Ovary (tissue), 10 donors: ENCODE measurements at places on chromosomes 2 and 18. TPM values are rescaled to one million over a fixed set of nuclear protein-coding genes. Genes with fewer than 3 reads are reported as not detected.
A peak's percentile ranks its signal among the peaks of the same experiment; 100 is the strongest.

DNA sequence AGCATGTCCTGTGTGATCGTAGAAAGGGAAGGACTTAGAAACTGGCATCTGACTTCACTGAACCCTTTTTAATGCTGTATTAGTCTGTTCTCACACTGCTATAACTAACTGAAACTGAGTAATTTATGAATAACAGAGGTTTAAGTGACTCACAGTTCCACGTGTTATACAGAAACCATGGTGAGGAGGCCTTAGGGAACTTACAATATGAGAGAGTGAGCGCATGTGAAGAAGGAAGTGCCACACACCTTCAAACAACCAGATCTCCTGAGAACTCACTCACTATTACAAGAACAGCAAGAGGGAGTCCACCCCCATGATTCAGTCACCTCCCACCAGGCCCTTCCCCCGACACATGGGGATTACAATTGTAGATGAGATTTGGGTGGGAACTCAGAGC is 811.3 kb downstream of the CPS1 start:
- DNase-seq, result no peak
- H3K4me3 ChIP-seq, result no peak overlapping the region
- no peaks in the 10 kb centered on the region for H3K4me1 ChIP-seq
- no peaks in the 10 kb centered on the region for H3K27me3 ChIP-seq
- no peak overlapping the region for H3K27ac ChIP-seq

DNA sequence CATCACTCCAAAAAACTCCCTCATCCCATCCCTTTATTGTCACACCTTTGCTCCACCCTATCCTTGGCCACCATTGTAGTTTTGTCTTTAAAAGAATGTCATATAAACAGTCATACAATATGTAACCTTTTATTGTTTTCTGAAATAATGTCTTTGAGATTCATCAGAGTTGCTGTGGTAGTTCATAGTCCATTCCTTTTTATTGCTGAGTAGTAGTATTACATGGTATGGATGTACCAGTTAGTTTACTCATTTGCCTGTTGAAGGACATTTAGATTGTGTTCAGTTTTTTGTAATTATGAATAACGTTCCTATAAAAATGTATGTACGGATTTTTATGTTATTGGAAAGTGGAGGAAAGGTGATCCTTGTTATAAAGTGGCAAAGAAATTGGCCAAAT is 171.8 kb upstream of the GCFC2 start:
- H3K4me1 ChIP-seq, result no peaks in the 10 kb centered on the region
- DNase-seq, result no peak
- no peak overlapping the region for H3K4me3 ChIP-seq
- no peaks in the 10 kb centered on the region for H3K27me3 ChIP-seq
- H3K27ac ChIP-seq, result no peak overlapping the region

DNA sequence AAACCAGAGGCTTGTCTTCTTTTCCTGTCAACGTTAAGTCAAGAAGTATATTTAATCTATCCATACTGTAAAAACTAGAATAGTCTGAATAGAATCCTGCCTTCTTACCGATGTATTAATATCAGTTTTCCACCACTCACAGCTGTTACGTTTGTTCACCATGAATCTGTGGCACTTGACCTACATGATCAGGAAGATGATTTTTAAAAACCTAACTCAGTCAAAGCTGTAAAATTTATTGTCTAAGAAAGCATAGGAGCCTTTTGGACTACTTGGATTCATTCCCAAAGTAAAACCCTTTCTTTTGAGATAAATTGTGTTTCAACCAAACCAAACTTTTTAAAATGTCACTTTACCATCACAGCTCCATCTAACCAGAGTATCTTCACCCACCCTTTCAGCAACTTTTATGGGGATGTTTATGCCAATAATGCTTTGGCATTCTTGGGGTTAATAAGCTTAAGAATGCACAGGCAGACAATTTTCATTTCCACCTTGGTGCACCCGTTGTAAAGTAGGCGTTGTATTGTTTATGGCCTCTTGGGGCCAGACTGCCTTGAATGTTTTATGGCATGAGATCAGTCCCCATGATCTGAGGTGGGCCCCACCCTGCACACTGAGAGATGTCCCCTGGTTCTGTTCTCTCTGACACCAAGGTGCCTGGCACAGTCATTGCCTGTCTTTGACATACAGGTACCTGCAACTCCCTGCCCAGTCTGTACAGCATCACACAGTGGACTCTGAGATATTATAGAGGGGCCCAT is 176.2 kb upstream of the EPAS1 start:
- no peaks in the 10 kb centered on the region for H3K27me3 ChIP-seq
- H3K4me1 ChIP-seq, result peaks cover 3% of the 10 kb centered on the region
- H3K36me3 ChIP-seq, result no peaks in the 10 kb centered on the region
- no peak overlapping the region for H3K27ac ChIP-seq

- peaks cover 4% of the 10 kb centered on the region for H3K4me1 ChIP-seq
- no peak overlapping the region for H3K27ac ChIP-seq
- no peak overlapping the region for H3K4me3 ChIP-seq
- no peak for DNase-seq
- H3K27me3 ChIP-seq, result no peaks in the 10 kb centered on the region
- H3K36me3 ChIP-seq, result no peaks in the 10 kb centered on the region
Observed at GRCh38 chr2:113981404-113982134, 91.7 kb downstream of the ACTR3 start.

Gene LYPD6
- 0.15 TPM for total RNA-seq

- no peak overlapping the region for H3K27ac ChIP-seq
- no peaks in the 10 kb centered on the region for H3K27me3 ChIP-seq
- no peak for DNase-seq
- no peak overlapping the region for H3K4me3 ChIP-seq
Observed at GRCh38 chr2:57523304-57523703, 523.3 kb upstream of the VRK2 start.

GRCh38 chr2:105308382-105309146 is 21.0 kb downstream of the TGFBRAP1 start:
- no peaks in the 10 kb centered on the region for H3K4me1 ChIP-seq
- no peaks in the 10 kb centered on the region for H3K27me3 ChIP-seq
- H3K27ac ChIP-seq, result no peak overlapping the region
- H3K36me3 ChIP-seq, result no peaks in the 10 kb centered on the region
- H3K4me3 ChIP-seq, result no peak overlapping the region
- no peak for DNase-seq

DNA sequence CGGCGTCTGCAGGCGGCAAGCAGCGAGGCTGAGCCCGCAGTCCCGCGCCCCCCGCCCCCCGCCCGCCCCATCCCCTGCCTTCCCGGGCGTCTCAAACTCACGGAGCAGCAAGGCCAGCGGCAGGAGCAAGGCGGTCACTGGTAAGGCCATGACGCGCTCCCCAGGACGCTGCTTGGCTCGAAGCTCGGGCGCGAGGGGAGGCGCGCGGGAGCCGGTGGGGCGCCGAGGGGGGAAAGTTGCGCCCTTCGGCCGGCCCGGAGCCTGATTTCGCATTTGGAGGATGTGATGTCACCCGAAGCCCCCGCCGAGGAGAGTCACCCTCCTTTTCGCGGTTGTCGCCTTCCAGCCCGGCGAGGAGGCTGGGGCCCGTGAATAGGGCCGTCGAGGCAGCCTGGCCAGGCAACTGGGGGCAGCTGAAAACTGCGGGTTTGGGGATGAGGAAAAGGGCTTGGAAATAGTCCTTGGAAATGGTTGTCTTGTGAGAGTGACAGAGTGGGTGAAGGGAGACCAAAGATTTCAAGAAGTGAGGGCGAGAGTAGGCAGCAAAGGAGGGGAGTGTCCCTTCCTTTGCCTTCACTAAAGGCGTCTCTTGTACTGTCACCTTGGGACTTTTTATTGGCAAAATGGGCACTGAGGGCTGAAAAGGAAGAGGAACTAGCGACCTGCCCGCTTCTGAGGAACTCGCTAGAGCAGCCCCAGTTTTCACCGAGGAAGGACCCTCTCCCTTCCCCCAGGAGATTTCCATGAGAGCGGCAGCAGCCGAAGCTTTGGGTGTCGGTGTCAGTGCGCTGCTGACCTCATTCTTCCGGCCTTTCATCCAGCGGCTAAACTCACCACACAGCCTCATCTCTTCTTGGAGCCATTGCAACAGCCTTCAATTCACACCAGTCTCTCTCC is at the start of gene CD8A:
TSS of gene CD8A (minus strand) at position 238 of the 897 bp plus-strand sequence. CDS start at position 150, 88 bp downstream.
- H3K4me3 ChIP-seq, result no peak within 1 kb of the TSS
- peaks cover 5% of the 10 kb centered on the region for H3K4me1 ChIP-seq
- H3K27ac ChIP-seq, result no peak within 1 kb of the TSS
- DNase-seq, result no peak

GRCh38 chr2:43269074-43269572 is 42.7 kb upstream of the ZFP36L2 start:
- H3K4me3 ChIP-seq, result no peak overlapping the region
- peak; percentile 91 for DNase-seq
- no peaks in the 10 kb centered on the region for H3K27me3 ChIP-seq
- no peaks in the 10 kb centered on the region for H3K36me3 ChIP-seq
- peak overlapping the region; percentile 92 for H3K27ac ChIP-seq

Gene GATA6
- total RNA-seq, result 221 TPM

Gene BIRC6
- total RNA-seq, result 92.2 TPM

DNA sequence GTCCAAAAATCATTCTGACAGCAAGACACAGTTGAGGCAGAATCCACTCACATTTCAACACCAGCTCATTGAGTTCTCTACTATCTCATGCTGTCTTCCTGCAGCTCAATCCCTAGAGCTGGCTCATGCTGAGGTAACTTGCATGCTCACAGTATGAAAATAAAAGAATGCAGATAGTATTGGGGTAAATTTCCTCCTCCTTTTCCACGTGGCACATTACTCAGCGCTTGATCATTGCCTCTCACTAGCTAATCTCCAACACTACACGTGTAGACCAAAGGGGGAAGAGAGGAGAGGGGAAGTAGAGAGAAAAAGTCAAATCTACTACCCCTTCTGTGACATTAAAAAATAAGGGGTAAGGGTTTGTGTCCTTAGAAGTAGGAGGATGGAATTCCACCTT is 300.6 kb downstream of the AFF3 start:
- no peak for DNase-seq
- no peaks in the 10 kb centered on the region for H3K4me1 ChIP-seq
- no peak overlapping the region for H3K27ac ChIP-seq

GRCh38 chr2:176483476-176483875 is 214.2 kb downstream of the MTX2 start:
- no peak overlapping the region for H3K27ac ChIP-seq
- no peaks in the 10 kb centered on the region for H3K27me3 ChIP-seq
- no peaks in the 10 kb centered on the region for H3K36me3 ChIP-seq
- no peak for DNase-seq
- H3K4me1 ChIP-seq, result no peaks in the 10 kb centered on the region
- H3K4me3 ChIP-seq, result no peak overlapping the region

Gene ZNF2
- 5.9 TPM for total RNA-seq

Gene SP5
- 1.3 TPM for total RNA-seq

DNA sequence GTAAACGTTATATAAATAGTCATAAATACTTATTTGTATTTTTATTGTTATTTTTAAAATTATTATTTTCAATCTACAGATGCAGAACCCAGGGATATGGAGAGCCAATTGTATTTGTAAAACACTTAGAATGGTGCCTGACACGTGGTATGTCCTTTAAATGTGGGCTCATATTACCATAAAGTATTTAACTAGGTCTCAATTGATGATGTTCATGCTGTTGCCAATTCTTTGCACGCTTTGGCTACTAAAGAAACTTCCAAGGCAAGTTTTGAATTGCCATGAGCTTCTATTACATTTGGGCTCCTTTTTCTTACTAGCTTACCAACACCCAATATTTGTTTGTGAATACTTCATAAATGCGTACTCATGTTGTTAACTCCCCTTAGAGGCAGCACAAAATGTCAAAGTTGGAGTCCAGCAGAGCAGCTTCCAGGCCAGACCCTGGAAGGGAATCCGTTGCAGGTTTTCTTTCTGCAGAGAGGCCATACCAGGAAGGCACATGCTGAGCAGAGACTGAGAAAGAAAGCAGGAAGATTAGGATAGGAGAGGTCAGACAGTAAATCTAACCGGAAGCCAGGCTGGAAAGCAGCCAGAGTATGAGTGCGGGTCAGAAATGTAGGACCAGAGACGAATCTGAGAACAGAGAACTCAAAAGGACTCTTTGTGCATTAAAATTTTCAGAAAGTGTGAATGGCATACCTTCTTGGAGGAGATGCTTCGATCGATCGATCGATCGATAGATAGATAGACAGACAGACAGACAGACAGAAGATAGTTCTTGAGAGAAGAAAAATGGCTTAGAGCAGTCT is 4.2 kb upstream of the NOSTRIN start:
- H3K36me3 ChIP-seq, result no peaks in the 10 kb centered on the region
- DNase-seq, result no peak
- H3K4me3 ChIP-seq, result no peak overlapping the region

- no peaks in the 10 kb centered on the region for H3K36me3 ChIP-seq
- no peak for DNase-seq
- no peaks in the 10 kb centered on the region for H3K4me1 ChIP-seq
- H3K27me3 ChIP-seq, result no peaks in the 10 kb centered on the region
- no peak overlapping the region for H3K4me3 ChIP-seq
Observed at GRCh38 chr18:66872277-66872676, 268.4 kb upstream of the CDH19 start.

GRCh38 chr2:28949617-28950305 is 31.3 kb upstream of the TOGARAM2 start:
- no peak overlapping the region for H3K4me3 ChIP-seq
- DNase-seq, result no peak
- H3K36me3 ChIP-seq, result no peaks in the 10 kb centered on the region
- H3K27ac ChIP-seq, result no peak overlapping the region
- no peaks in the 10 kb centered on the region for H3K27me3 ChIP-seq

Gene PJVK
- 7.3 TPM for total RNA-seq

GRCh38 chr2:182446087-182446486 is 19.3 kb upstream of the PDE1A start:
- no peak overlapping the region for H3K27ac ChIP-seq
- no peak for DNase-seq
- no peak overlapping the region for H3K4me3 ChIP-seq
- no peaks in the 10 kb centered on the region for H3K36me3 ChIP-seq
- no peaks in the 10 kb centered on the region for H3K27me3 ChIP-seq
